ENCODE measurements at places on chromosomes 3 and 15. TPM values are rescaled to one million over a fixed set of nuclear protein-coding genes. Genes with fewer than 3 reads are reported as not detected.

DNA sequence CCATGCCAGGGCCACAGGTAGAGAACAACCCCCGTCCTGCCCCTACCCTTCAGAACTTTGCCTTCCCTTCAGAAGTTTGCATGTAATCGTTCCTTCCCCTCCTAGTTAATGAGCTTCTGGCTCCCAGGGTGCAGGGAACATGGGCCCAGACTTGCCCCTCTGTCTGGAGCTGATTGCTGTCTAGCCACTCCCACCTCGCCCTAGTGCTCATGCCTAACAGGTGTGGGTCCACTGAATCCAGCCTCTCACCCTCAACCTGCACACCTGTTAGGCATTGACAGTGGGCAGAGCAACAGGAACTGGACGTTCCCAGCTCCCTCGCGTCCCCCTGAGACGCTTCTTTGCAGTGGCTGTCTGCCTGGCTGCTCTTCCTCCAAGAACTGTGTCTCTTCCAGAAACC is 40.3 kb downstream of the WNT5A start:
- DNase-seq: no peak

DNA sequence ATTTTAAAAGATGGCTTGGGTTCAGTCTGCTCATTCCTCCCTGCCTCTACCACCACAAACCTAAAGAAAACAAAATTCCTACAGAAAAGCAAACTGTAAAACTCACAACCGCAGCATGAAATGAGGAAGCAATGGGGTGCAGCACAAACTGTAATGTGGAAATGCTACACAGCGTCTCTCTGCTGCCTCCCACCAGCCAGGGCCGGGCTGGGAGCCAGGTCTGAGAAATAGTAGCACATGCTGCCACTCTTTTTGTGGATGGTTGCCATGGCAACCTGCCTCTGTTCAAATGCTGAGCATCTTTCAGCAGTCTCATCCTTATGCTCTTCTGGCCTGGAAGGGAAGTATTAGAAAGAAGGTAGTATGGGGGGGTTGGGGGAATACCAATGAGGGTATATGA is 55.4 kb downstream of the EOMES start:
- DNase-seq: peak; percentile 76

- DNase-seq: no peak
Observed at GRCh38 chr3:158680861-158681260, 8.4 kb upstream of the LXN start.

DNA sequence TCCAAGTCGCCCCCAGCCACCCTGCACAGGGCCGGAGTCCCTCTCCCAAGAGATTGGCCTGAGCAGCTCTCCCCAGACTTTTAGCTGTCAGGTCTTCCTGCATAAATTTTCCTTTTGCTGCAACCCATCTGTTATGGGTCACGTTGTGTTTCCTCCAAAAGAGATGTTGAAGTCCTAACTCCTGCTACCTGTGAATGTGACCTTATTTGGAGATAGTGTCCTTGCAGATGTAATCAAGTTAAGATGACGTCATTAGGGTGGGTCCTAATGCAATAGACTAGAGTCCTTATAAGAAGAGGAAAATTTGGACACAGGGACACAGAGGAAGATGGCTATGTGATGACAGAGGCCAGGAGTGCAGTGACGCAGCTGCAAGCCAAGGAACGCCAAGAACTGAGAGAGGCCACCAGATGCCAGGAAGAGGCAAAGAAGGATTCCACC is 13.2 kb upstream of the SLC6A6 start:
- DNase-seq: no peak

Gene CAMK1
- 81.0 TPM for total RNA-seq

Gene ATP2B2
- total RNA-seq: not detected
